ENCODE measurements at places on chromosomes 6 and 20. TPM values are rescaled to one million over a fixed set of nuclear protein-coding genes. Genes with fewer than 3 reads are reported as not detected.

CARMIL1 gene
- total RNA-seq, result 14.7 TPM

AIF1 gene
- total RNA-seq, result 0.33 TPM

KCNQ2 gene
- total RNA-seq, result 0.21 TPM

NTSR1 gene
- 0.14 TPM for total RNA-seq

DNA sequence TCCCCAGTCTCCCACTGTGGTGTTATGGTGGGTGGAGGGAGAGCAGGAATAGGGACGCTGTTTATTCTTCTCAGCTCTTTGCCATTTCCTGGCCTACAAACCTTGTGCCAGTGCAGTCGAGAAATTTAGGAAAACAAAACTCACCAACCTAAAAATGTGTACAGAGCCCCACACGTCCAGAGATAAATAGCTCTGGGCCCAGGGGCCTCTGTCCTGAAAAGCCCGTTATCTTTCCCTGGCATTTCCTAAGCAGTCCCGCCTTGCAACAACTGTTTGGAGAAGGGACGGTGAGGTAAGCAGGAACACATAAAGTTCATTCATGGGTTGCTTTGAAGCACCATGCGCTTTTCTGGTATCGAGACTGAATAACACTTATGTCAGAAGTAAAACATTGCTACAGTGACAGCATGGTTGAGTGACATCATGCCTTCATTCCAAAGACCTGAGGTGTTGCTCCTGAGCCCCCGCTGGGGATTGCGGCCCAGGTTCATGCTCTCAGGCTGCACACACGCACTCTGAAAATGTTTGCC is 80.1 kb upstream of the NXT1 start:
- peak; percentile 65 for DNase-seq

DNA sequence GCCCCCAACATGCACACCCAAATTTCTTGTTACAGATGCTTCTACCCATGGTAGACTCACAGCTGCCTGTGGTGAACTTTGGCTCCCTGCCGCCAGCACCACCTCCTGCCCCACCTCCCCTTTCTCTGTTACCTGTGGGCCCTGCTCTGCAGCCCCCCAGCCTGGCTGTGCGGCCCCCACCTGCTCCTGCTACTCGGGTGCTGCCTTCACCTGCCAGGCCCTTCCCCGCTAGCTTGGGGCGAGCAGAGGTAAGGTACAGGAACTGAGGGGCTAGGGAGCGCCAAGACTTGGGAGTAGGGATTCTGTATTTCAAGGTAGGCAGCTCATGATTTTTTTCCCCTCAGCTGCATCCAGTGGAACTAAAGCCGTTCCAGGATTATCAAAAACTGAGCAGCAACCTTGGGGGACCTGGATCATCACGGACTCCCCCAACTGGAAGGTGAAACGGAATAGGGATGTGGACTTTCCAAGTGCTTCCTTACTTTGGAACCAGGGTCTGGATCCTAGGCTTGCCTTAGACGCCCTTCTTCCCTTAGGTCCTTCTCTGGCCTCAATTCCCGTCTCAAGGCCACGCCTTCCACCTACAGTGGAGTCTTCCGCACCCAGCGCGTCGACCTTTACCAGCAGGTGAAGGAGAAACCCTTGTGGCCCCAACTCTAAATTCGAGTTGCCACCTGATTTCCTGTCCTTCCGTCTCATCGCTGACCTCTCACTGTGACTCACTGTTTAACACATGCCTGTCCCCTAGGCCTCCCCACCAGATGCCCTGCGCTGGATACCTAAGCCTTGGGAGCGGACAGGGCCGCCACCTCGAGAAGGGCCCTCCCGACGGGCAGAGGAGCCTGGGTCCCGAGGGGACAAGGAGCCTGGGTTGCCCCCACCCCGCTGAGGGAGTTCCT is 15.5 kb downstream of the BAG6 start:
- no peak for DNase-seq

BEND6 gene
- total RNA-seq, result 2.7 TPM

DNA sequence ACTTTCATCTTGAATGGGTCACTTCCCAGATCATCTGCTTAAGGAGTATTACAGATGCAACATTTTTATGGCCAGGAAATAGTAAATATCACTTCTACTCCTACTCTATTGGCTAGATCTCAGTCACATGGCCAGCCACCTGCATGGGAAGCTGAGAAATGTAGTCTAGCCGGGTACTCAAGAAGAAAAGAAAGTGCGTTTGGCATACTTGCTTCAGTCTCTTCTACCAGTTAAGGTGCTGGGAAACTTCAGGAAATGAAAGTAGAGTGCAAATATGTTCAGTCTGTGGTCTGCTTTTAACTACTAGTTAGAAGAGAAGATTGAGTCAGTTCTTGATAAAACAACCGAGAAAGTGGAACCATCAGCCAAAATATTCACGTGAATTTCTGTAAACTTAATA is 129.2 kb downstream of the PDSS2 start:
- no peak for DNase-seq

- no peak for DNase-seq
These were observed 73.0 kb upstream of the MYLIP start for GRCh38 chr6:16055852-16056251.

GRCh38 chr6:155185544-155185943 is 78.3 kb upstream of the CLDN20 start:
- DNase-seq, result peak; percentile 57

COL20A1 gene
- total RNA-seq, result not detected

DNA sequence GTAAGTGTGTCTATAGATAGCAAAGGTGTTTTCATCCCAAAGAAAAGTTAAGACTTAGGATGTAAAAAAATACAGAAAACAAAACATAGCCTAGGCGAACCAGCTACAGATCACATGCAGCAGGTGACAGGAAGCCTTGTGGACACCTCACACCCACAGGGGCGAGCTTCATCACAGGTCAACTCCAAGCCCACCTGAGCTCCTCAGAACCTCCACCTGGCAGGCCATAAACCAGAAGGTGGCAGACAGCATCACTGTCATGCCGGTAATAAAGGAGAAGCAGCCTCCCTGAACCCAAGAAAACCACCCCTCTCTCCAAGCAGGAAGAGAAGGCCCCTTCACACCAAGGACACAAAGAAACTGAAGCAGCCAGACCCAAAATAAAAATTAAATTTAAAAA is 1.0 kb downstream of the RALGAPA2 start:
- DNase-seq, result no peak

DNA sequence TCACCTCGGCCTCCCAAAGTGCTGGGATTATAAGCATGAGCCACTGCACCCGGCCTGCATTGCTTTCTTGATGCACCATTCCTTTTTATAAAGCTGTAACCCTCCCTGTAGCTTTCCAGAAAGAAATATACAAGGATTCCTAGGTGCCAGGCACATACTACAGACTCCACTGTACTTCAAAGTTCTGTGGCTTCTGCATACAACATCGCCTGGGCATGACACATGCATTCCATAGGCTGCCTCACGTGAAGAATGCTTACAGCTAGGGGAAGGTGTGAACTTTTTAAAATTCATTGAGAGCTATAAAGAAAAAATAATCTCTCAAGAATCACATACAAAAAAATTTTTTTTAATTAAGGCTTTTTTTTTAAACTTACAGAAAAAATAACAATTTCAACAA is 50.2 kb downstream of the TRAM2 start:
- no peak for DNase-seq

THEMIS gene
- not detected for total RNA-seq

STAU1 gene
- total RNA-seq, result 81.6 TPM
